ENCODE measurements at places on chromosomes 12 and 14.

GRCh38 chr14:82047777-82048470, 514.3 kb upstream of the SEL1L start:
- DNase-seq, result no peak

- no peak for DNase-seq
Measured at GRCh38 chr12:112001576-112001975, 11.4 kb downstream of the TMEM116 start.

DNA sequence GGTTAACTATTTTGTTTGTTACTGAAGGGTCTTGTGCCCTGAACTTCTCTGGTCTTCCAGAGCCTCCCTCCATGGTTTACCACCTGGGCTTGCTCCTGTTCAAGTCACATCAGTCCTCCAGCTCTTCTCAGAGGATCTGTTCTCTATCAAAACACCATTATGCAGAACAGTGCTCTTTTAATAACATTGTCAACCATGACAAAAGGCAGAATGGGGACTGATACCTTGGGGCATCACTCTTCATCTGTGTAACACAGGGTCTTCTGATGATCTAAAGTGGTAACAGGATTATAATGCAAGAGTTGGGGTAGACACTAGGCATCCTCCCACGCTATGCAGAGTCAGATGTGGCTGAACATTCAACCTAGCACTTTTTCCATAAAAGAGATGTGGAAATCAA, 38.4 kb downstream of the ESR2 start:
- DNase-seq, result no peak

- DNase-seq, result no peak
Measured at GRCh38 chr12:123966596-123966995, 6.0 kb downstream of the CCDC92 start.

DNA sequence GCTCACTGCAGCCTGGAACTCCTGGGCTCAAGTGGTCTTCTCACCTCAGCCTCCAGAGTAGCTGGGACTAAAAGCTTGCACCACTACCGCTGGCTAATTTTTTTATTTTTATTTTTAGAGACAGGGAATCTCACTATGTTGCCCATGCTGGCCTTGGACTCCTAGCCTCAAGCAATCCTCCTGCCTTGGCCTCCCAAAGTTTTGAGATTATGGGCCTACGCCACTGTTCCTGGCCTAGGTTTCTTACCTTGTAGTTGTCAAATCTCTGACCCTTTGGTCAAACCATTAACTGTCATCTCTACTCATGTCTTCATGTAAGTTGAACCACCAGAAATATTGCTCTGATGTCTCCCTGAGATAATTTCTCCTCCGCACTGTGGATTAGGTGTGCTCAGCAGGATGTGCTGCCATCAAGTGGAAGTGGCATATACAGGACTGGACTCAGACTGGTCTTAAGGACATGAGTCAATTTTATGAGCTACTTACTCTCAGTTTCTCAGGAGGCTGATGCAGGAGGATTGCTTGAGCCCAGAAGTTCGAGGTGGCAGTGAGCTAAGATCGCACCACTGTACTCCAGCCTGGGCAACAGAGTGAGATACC, 28.5 kb downstream of the ACTR6 start:
- peak; percentile 45 for DNase-seq

GRCh38 chr14:79587875-79588274, 623.4 kb downstream of the DIO2 start:
- no peak for DNase-seq

DNA sequence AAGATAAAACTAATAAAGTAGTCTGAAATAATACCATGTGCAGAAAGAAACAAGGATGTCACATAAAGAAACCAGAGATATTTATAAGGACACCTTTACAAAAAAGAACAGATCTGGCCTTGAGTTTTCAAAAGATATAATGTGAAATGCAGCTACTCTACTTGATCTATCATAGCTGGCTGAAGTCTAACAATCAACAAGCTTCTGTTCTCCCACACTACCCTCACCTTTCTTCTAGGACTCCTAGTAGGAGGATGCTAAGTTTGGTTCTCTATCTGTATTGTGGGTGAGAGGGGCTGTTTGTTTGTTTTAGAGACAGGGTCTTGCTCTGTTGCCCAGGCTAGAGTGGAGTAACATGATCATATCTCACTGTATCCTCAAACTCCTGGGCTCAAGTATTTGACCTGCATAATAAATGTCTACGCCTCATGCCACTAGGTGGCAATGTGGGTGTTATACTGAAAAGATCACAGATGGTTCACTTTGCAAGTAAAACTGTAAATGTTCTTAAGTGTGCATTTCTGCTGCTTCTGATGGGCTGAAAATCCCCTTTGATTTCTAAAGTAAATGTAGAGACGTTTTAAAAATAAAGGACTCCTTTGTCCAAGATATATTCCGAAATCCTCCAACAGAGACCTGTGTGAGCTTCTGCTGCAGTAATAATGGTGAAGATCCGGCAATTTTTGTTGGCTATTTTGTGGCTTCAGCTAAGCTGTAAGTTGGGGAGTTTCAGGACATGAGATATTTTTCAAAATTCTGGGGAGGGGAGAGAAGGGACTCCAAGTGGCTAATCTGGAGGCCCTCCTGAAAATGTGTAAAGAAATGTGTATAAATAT, 269.3 kb downstream of the DAD1 start:
- peak; percentile 64 for DNase-seq

DNA sequence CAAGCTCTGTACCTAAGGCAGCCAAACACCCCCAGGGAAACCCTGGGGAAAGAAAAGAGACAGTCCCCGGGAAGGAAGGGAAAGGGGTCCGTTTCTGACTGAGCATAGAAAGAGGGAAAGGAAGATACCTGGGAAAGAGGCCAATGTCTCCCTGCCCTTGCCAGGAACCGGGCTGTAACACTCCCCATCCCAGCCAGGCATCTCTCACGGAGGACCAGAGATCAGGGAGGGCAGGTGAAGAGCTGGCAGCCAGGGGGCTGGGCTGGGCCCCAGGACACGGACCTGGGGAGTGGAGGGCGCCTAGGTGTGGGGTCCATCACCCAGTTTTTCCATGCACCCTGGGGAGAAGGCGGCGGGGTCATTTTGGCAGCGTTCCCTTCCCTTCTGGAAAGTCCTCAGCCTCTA, 18.9 kb upstream of the PLEKHH1 start:
- DNase-seq, result no peak

DNA sequence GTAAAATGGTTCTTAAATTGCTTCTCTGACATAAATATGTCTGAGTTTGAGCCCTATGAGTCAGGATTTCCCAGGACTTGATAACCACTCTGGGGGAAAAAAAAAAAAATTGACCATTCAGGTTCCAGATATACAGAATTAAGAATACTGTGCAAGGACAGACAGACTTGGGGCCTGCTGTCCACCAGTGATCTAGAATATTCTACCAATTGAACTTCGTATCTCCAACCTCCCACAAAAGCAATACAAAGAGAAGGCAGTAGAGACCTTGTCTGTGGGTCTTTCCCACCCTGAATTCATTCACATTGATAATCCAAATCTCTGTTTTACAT, 4.1 kb downstream of the SINHCAF start:
- no peak for DNase-seq

- DNase-seq, result no peak
Measured at GRCh38 chr14:33917661-33918060, 33.2 kb downstream of the EGLN3 start.

GRCh38 chr12:128259556-128260070, 7.4 kb upstream of the TMEM132C start:
- DNase-seq, result peak; percentile 86

- peak; percentile 77 for DNase-seq
Measured at GRCh38 chr12:49672301-49673217, 34.6 kb downstream of the FMNL3 start.

- no peak for DNase-seq
Measured at GRCh38 chr12:90460681-90461080, 494.3 kb downstream of the CCER1 start.

DNA sequence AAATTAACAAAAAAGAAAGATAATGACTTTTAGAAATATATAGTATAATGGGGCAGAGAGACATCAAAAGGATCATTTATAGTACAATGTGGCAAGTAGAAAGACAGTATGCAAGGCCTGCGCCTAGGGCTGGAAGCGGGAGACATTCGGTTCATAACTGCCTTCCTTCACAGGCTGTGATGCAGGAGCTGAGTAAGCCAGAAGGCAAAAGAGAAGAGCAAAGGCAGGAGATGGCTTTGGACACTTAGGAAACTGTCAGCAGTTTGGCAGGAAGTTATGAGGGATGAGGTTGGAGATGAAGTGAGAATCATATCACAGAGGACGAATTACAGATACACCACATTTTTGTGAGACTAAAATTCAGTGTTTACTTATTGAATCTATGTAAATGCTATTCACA, 97.8 kb downstream of the EPS8 start:
- DNase-seq, result no peak

Data from NCI-H69 (cell line).